ENCODE measurements at places on chromosomes 4 and X. TPM values are rescaled to one million over a fixed set of nuclear protein-coding genes. Genes with fewer than 3 reads are reported as not detected.

ETDA gene
- polyA plus RNA-seq, result not detected

GPRIN3 gene
- polyA plus RNA-seq, result not detected

NOX1 gene
- 0.10 TPM for polyA plus RNA-seq

BBS12 gene
- 0.32 TPM for polyA plus RNA-seq

EXOC1L gene
- polyA plus RNA-seq, result not detected

UGT2B11 gene
- 1.4 TPM for polyA plus RNA-seq

TCEAL2 gene
- not detected for polyA plus RNA-seq

TSPYL2 gene
- 15.5 TPM for polyA plus RNA-seq

SPANXC gene
- polyA plus RNA-seq, result not detected

NXT2 gene
- polyA plus RNA-seq, result 9.5 TPM

CNGA1 gene
- polyA plus RNA-seq, result 0.40 TPM

ADAM29 gene
- not detected for polyA plus RNA-seq

CXCL13 gene
- polyA plus RNA-seq, result not detected

SLC25A43 gene
- 5.8 TPM for polyA plus RNA-seq

XAGE2 gene
- not detected for polyA plus RNA-seq
